ENCODE measurements at places on chromosomes 1 and 21.
A peak's percentile ranks its signal among the peaks of the same experiment; 100 is the strongest.

- DNase-seq, result no peak
Measured at GRCh38 chr1:12472798-12473551, 145.0 kb downstream of the DHRS3 start.

DNA sequence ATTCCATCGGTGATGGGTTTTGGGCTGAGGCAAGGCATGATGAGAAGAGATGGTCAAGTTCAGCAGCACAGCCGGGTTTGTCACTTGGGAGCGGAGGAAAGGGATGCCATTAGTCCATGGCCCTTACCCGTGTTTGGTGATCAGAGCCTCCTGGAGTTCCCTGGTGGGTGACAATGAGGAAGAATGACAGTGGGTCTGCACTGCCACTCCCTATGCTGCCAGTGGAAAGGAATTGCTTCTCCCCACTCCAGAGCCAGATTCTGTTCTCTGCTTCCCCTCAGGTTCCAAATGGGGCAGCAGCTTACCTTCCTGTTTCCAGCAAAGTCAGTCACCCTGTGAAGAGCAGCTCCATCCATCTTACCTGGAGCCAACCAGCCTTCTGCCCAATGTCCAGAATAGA, 393.1 kb downstream of the PTPRU start:
- no peak for DNase-seq

GRCh38 chr1:166489670-166490436, 323.1 kb upstream of the FAM78B start:
- no peak for DNase-seq

GRCh38 chr1:240946926-240947325, 335.0 kb upstream of the GREM2 start:
- DNase-seq, result peak; percentile 32

DNA sequence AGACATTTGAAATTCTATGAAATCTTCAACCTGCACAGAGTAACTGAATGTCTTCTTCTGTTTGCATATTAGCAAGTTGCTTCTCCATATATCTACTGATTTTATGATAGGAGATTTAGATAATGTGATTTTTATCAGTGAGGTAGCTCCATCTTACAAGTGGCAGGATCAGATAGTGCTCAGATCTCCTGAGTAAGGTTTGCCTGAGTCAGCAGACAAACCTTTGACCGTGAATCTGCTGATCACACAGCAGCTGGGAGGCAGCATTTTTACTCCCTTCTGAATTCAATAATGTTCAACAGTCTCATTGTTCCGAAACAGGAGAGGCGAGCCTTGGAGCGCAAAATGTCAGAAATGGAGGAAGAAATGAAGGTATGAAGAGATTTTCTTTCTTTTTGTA, 141.4 kb downstream of the SYT2 start:
- no peak for DNase-seq

DNA sequence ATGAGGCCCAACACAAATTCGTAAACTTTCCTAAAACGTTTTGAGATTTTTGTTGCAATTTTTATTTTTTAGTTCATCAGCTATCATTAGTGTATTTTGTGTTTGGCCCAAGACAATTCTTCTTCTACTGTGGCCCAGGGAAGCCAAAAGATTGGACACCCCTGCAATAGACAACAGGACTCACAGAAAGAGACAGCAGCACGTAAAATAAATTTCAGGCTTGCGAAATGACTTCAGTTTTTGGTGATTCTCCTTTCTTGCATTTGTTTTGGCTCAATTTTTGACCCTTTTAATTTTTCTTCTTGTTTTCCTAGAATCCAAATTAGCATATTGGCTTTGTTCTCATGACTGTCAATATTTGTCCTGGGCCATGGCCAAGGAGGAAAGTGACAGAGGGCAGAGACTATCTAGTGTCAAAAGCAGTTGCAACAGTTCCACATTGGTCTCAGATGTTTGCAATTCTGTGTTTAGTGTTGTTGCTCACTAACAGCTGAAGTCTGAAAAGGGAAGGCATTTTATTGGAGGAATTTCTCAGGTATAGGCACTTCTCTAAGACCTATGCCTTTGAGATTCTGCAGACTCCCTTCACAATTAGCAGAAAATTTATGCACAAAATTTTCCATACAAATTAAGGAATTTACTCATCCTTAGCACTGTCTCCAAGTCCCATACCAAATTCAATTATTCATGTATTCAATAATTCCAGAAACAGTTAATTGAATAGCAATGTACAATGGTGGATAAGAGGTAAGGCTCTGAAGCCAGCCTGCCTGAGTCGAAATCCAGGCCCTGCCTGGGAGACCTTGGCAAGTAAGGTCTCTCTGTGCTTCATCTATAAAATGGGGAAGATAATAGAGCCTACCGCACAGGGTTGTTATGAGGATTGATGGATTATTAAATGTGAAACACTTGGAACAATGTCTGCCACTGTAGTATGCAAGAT, 160.9 kb upstream of the IVNS1ABP start:
- no peak for DNase-seq

DNA sequence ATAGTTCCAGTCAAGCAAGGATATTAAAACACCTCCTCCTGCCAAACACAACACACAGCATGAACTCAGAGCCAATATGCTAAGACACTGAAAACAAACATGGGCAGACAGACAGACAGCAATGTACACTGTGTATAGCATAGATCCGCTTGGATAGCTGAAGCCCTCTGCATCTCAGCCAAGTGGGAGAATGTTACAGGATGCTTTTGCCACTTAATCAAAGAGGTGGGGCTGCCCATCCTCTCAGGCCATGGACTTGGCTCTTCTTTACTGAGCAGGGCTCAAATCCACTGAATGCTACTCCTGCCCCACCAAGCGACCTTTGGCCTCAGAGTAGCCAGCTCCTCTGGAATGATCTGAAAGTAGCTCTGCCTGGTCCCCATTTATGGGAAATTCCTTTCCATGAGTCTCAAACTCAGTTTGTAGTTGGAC, 64.7 kb upstream of the NGF start:
- no peak for DNase-seq

DNA sequence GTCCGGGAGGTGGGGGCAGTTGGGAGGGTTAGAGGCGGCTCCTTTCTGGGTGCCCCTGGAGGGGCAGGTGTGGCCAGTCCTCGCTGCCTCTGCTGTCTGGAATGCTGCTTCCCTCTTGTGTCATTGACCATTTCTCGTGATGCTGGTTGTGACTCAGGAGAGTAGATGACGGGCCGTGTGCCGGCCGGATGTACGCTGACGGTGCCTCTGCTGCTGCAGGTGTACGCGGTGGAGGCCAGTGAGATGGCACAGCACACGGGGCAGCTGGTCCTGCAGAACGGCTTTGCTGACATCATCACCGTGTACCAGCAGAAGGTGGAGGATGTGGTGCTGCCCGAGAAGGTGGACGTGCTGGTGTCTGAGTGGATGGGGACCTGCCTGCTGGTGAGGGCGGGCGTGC, 13.9 kb downstream of the PRMT2 start:
- DNase-seq, result no peak

- no peak for DNase-seq
Measured at GRCh38 chr1:148318123-148318903, 164.8 kb downstream of the PPIAL4G start.

DNA sequence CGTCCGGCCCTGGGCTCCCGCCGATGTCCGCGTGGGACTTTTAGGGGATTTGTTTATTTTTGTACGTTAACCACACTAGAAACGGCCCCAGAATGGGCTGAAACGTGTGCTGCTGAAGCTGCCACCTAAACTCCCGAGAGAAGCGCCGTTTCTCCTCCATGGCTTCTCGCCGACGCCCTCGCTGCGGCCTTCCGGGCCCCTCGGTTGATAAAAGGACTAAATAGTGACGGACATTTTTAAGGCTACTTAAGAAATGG, 678 bp upstream of the PTTG1IP start:
- no peak for DNase-seq

DNA sequence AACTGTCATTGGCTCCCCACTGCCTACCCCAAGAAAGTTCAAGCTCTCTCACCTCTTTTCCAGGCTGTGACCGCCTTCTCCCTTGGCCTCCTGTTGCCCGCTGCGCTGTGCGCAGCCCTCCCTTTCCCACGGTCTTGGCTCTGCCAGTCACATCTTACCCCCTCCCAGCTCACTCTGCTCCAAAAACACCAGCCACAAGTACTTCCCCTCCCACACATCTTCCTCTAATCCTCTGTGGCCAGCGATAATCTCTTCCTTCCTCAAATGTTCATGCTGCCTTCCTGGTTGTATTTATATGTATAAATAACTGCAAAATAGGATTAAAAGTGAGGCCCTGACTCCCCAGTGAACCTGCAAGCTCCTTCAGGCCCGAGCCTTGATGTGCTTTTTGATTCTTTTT, 81.8 kb downstream of the AJAP1 start:
- no peak for DNase-seq

DNA sequence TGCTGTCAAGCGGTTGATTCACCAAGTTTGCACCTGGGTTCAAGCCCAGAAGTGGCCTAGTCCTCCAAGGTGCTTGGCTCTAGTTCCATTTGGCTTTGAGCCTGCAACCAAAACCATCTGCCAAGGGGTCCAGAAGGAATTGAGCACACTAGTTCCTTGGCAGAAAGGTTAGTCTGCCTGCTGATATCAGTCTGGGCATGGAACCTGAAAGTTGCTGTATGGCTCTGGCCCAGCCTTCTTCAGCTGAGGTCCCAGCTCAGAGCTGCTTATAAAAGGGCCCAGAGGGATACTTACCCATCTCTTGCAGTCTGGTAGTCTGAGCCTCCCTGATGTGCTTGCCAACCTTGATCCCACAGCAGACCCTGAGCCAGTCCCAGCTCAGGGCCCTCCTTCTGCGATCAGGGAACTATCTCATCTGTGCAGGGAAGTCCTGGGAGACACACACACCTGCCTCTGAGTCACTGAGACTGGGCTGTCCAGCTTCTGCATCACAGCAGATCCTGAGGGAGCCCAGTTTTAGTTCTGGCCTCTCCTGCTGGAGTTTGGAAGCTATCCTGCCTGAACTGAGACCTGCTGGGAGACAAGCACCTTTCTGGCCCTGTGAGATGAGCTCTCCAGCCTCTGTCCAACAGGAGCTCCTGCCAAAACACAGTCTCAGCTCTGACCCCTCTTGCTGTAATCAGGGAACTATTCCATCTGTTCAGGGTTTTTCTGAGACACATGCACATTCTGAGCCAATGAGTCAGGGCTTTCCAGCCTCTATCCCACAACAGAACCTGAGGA, 75.8 kb downstream of the CTH start:
- DNase-seq, result peak; percentile 81

- DNase-seq, result no peak
Measured at GRCh38 chr1:226584164-226584563, 35.6 kb downstream of the STUM start.

GRCh38 chr1:201631037-201631436, 92.1 kb downstream of the NAV1 start:
- DNase-seq, result no peak

- DNase-seq, result no peak
Measured at GRCh38 chr1:18157352-18157751, 49.8 kb downstream of the IGSF21 start.

DNA sequence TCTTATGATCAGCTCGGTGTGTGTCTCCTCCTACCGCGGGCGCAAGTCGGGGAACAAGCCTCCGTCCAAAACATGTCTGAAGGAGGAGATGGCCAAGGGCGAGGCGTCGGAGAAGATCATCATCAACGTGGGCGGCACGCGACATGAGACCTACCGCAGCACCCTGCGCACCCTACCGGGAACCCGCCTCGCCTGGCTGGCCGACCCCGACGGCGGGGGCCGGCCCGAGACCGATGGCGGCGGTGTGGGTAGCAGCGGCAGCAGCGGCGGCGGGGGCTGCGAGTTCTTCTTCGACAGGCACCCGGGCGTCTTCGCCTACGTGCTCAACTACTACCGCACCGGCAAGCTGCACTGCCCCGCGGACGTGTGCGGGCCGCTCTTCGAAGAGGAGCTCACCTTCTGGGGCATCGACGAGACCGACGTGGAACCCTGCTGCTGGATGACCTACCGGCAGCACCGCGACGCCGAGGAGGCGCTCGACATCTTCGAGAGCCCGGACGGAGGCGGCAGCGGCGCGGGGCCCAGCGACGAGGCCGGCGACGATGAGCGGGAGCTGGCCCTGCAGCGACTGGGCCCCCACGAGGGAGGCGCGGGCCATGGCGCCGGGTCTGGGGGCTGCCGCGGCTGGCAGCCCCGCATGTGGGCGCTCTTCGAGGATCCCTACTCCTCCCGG, 1.5 kb downstream of the KCNC4 start:
- no peak for DNase-seq

DNA sequence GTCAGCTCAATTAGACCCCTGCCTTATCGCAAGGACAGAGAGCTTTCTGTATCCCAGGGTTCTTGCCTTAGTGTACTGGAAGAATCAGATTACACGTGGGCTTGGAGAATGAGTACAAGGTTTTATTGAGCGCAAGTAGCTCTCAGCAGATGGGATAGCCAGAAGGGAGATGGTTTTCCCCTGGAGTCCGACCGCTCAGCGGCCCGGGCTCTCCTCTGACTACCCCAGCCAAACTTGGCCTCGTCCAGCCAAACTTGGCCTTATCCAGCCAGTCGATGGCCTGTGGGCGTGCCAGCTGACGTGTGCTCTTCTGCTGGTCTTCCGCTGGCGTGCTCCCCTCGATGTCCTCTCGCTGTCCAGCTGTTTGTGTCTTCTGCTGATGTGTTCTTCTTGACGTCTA, 136.9 kb downstream of the SYT14 start:
- DNase-seq, result no peak

DNA sequence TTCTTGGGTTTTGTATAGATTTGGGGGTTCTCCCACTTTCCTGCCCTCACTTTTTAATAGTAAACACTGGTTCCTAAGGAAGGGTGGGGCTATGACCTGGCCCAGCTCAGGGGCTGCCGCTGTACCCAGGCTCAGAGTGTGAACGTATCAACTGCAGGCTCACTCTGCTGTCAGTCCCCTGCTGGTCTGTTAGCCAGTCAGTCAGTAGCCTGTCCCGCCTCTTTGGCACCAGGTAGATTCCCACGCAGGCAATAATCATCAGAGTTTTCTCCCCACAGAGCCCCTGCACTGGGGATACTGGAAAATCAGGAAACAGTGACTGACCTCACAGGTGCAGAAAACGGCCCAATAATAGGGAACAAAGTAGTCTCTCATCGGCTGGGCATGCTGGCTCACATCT, 15.0 kb upstream of the ALPL start:
- DNase-seq, result no peak

- DNase-seq, result no peak
Measured at GRCh38 chr1:87449348-87449963, 120.8 kb downstream of the LMO4 start.

GRCh38 chr1:30034105-30034626, 689.2 kb downstream of the MATN1 start:
- DNase-seq, result no peak

DNA sequence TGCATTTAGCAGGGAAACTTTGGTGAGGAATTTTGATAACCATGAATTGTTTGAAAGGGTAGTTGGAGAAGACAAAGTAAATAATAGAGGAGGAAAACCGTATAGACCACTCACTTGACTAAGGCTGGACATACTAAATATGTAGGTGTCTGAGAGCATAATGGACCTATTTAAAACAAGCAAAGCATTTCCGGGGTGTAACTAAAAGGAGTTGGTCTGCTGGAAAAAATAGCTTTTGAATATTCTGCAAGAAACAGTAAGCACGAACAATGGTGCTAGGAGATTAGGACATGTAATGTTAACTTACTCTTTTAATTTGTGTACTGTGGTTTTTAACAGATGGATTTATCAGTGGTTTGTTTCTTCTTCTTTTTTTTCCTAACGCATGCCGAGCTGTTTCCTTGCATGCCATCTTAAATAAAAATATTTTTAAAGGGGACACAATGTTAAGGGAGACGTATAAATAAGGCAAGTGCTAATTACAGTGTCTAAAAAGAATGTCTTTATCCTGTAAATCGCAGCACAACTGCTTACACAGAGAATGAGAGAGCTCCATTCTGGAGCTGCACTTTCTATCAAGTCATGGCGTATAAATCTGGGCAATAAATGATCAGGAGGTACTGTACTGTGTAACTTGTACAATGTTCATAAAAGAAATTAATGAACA, 492.1 kb downstream of the LMO4 start:
- no peak for DNase-seq
